ENCODE measurements at places on chromosomes 13 and 19.

GRCh38 chr13:112664501-112665203, 25.2 kb upstream of the ATP11A start:
- no peak for DNase-seq

DNA sequence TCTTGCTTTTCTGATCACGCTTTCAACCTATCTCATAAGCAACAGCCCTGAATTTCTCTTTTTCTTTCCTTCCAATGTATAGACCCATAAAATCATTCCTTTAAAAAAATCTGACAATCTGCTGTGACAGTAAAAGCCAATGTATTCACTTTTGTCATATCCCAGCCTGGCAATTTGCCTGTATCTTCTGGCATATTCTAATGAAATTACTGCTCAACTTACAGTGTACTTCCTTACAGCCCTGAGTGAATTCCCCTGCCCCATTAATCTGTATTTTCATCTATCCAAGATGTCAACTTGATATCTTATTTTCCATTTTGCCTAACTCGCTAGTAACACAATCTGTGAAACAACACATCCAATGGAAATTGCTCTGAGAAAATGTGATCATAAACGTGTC, 18.0 kb upstream of the SERP2 start:
- no peak for DNase-seq

- no peak for DNase-seq
These were observed 111.7 kb downstream of the SHISA2 start for GRCh38 chr13:25939961-25940687.

DNA sequence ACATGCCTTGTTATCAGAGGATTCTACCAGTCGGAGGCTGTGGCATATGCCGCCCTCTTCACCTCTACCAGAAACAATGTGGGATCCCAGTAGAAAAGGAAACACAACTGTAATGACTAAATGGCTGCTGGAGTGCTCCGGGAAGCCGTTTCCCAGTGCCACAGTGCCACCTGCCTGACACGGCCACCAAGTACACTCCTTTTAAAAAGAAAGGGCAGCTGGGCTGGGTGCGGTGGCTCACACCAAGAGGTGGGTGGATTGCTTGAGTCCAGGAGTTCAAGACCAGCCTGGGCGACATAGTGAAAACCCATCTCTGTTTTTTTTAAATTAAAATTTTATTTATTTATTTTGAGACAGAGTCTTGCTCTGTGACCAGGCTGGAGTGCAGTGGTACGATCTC, 67.3 kb downstream of the TRPM4 start:
- DNase-seq = no peak

DNA sequence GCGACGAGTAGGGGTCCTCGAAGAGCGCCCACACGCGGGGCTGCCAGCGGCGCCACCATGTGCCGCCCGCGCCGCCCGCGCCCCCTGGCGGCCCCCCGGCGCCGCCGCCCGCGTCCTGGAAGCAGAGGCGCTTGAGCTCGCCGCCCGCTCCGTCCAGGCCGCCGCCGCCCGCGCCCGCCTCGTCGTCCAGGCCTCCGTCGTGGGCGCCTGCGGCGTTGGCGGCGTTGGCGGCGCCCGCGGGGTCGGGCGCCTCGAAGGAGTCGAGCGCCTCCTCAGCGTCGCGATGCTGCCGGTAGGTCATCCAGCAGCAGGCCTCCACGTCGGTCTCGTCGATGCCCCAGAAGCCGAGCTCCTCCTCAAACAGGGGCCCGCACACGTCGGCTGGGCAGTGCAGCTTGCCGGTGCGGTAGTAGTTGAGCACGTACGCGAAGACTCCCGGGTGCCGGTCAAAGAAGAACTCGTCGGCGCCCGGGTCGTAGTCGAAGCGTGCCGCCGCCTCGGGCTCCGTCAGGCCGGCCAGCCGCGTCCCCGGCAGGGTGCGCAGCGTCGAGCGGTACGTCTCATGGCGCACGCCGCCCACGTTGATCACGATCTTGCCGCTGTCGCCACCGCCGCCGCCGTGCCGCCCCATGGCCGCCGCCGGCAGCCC, 829 bp downstream of the KCNC3 start:
- no peak for DNase-seq

DNA sequence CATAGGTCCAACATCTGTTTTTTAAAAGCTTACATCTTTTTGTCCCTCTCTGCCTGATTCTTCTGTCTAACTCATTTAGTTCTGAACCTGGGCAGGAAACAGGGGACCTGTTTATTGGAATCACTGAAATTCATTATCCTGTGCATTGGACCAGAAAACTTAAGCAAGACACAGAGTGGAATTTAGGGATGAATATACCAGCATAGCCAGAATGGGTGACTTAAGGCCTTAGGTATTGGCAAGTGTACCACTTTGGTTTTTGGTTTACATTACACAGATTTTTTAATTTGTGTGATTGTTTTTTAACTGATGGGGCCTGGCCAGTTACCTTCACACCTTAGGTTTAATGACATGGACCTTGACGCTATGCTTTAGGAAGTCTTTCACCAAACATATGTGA, 232.5 kb downstream of the GPC5 start:
- DNase-seq = no peak

DNA sequence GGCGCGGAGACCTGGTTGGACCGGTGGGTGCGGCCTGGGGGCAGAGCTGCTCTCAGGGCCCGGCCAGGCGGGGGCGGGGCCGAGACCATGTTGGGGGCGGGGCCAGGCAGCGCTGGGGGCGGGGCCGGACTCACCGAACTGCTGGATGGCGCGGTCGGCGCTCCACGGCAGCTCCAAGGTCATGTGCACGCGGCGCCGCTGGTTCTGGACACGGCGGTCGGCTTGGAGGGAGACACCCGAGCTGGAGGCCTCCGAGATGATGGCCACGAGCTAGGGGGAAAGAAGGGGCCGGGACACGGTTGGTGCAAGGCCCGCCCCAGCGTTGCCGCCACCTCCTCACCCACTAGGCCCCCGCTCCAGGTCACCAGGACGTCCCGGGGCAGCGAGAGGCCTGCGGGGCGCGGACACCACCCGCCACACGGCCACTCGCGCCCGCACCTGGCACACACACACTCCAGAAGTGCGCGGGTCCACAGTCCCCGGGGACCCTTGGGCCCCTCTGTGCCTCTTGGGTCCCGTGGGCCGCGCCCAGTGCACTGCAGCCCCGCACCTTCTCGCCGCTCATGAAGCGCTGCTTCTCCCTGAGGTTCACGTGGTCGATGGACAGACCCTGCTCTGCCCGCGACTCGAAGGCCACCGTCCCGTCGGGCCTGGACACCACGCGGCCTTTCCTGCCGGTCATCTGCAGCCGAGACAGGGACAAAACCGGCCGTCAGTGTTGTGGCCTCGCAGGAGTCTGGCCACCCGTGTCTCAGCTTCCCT, 8.7 kb downstream of the GPX4 start:
- no peak for DNase-seq

GRCh38 chr13:32902874-32903273, 113.3 kb upstream of the KL start:
- no peak for DNase-seq

GRCh38 chr13:50366488-50367174, 351.4 kb downstream of the KCNRG start:
- no peak for DNase-seq

DNA sequence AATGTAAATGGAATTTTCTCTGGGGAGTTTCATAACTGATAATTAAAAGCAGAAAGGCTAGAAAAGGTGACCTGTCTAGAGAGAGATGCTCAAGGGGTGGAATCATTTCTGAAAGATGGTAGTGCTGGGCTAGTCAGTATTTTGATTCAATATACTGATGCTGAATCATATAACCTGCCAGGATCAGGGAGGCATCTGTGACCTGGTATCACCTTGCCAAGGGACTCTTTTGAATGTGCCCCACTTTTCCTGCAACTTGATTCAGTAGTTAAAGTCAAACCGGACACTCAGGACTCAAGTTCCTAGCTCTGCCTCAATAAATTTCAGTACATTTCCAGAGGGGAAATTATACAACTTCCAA, 15.8 kb downstream of the LCP1 start:
- no peak for DNase-seq

DNA sequence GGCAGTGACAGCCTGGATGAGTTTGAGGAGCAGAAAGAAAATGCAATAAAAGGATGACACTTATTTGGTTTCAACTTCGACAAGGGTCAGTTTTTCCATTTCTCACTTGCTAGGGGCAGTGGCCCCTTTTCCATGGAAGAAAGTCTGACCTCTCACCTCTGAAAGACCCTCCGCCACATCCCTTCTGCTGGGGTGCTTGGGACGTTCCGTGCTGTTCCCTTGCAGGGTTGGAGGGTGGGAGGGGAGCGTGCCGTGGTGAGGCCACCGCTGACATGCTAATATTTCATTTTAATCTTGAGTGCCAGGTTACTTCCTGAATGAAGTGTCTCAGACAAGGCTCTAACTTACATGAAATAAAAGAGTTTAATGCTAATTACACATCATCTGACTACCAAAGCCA, 5.2 kb upstream of the ZNF536 start:
- DNase-seq = no peak

DNA sequence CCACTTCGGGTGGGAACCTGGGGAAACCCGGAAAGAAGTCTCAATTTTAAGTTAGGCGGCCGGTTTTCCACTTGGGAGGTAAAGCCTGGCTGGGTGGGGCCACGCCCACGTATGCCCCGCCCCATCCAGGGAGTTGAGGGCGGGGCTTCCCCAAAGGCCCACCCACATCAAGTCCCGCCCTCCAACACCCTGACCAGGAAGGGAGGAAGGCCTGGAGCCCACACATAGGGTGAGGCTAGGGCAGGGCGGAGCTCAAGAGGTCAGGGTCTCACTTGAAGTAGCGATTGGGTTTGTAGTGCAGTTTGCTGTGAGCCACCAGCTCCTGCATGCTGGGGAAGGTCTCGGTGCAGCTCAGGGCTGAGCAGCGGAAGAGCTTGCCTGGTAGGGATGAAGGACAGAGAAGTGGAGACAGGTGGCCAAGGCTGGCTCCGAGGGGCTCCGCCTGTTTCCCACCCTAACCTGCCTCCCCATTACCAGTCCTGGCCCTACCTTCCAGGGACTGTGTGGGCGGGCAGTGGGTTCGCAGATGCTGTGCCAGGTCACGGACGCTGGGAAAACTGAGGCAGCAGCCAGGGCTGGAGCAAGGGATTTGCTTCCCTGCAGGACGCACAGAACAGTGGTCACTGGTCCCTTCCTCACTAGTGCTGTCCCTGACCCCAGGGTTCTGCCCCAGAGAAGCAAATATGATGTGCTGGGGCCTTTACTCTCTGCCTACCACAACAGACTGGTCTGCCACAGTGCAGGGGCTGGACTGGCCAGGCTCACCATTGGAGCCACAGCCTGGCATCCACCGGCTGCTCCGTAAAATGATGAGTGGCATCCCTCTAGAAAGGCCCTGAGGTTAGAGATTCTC, 1.6 kb downstream of the ZNF414 start:
- DNase-seq = no peak

- no peak for DNase-seq
These were observed 2.3 kb downstream of the FNDC3A start for GRCh38 chr13:48977973-48978372.

- no peak for DNase-seq
These were observed 104.7 kb upstream of the CLDN10 start for GRCh38 chr13:95447814-95448213.

- DNase-seq = no peak
These were observed 155.6 kb downstream of the COG6 start for GRCh38 chr13:39811051-39811450.

- no peak for DNase-seq
These were observed 28.9 kb upstream of the EVI5L start for GRCh38 chr19:7801020-7801570.

GRCh38 chr13:97445522-97446187, 11.7 kb downstream of the RAP2A start:
- no peak for DNase-seq

DNA sequence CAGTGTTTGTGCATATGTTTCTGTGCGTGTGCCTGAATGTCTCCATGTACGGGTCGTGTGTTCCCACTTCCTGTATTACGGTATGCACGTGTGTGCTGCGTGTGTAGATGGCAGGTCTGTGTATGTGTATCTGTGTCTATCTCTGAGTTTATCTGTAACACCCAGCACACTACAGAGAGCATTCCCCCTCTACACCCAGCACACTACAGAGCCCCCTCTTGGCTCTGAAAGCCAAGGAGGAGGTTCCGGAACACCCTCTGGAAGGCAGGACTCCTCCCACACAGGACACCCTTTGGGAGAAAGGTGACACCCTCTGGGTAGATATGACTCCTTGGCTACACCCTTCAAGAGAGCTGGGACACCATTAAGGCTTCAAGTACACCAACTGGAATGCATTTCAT, 2.1 kb upstream of the ERFL start:
- DNase-seq = no peak

DNA sequence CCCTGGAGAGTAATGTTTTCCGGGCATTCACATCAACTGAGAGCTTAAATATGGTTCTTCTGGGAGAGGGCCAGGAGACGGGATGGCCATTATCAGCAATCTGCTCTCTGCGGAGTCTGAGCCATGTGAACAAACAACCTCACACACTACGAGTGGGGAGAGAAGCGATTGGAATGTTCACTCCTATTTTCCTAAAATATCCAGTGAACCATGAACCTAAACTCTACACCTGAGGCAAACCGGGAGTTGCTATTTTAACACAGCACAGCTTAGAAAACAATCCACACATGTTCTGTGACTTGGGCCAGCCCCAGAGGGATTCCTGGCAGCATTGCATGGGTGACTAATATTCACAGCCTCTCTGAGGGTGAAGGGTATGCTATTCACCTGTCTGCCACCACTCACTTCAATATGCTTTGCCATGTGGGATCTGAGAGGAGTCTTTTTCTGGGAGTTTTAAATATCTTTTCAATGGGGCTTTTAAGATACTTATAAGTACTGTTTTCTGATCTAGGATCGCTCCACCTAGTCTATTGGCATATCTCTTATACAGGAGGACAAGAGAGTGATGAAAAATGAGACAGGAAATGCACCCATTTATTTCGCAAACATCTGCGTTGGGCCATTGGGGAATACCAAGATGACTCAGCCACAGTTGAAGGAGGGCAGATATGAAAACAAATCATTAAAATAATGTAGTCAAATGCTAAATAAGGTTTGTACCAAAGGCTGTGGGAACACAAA, 72.6 kb upstream of the SERP2 start:
- DNase-seq = no peak

GRCh38 chr13:68597641-68598040, 1367.5 kb upstream of the PCDH9 start:
- no peak for DNase-seq

DNA sequence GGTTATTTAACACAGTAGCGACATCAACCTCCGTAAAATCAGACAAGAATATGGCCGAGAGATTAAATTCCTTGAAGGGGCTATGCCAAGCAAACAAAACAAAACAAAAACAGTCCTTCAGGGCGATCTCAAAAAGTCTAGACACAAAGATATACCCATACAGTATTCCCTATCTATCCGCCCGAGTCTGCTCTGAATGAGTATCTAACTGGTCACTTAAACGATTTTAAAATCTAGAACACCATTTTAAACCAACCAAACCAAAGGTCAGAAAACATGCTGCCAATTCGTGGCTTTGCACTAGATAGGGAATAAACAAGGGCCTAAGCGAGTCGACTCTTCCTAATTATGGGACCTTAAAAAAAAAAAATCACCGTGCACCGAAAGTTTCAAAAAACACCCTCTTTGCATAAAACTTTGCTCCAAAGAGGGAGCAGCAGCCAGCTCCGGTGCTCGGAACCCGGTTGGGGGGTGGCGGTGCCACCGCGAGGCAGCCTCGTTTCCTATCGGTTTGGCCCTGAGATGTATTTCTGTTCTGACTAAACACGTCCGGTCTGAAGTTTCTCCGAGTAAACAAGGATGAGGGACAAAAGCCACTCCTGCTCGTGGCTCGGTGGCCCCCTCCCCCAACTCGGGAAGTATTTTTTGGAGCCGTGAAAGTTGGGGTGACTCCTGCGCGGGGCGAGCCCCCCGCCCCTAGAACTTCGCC, 1.8 kb downstream of the HMGB1 start:
- peak; percentile 73 for DNase-seq

Data from central memory CD4-positive, alpha-beta T cell (primary cell).